Upper lobe of right lung (tissue), 1 donor: ENCODE measurements at places on chromosomes 4 and X. TPM values are rescaled to one million over a fixed set of nuclear protein-coding genes. Genes with fewer than 3 reads are reported as not detected.

DNA sequence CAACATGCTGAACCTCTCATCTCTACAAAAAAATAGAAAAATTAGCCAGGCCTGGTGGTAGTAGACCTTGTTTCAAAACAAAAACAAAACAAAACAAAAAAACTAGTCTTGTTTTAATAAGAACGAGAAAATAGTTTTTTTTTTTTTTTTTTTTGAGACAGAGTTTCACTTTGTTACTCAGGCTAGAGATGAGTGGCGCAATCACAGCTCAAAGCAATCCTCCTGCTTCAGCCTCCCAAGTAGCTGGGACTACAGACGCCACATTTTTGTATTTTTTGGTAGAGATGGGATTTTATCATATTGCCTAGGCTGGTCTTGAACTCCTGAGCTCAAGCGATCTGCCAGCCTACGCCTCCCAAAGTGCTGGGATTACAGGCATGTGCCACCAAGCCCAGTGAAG, 47.7 kb upstream of the UGDH start:
- DNase-seq, result no peak

DNA sequence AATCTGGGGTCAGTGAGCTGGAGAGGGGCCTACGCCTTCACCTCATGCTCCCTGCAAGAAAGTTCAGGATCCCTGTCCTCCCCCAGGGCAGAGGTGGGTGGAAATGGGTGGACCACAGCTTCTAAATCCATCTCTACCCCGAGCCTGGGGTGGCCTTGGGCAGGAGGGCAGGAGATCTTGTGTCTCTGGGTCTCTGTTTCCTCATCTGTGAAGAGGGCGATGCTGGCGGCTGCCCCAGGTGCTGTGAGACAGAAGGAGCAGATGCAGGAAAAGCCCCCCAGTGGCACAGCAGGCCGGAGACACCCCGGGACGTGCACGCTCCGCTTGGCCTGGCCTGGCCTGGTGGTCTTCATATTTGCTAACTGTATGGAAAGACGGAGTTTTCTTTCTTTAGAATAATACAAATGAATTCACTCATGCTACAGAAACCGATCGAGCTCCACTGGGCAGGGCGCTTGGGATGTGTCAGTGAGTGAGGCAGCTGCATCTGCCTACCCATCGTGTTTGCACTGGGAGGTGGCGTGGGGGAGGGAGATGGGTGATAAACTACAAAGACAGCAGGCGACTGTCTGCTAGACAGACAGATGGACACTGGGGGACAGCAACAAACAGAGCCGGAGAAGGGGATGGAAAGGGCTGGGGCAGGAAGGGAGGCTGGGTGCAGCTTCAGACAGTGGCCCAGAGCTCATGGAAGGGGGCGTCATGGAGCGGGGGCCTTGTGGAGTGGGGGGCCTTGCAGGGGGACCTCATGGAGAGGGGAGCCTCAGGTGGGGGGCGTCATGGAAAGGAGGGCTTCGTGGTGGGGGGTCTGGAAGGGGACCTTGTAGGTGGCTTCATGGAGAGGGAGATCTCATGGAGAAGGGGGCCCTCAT, 136.2 kb downstream of the CPZ start:
- DNase-seq, result peak; percentile 47

DNA sequence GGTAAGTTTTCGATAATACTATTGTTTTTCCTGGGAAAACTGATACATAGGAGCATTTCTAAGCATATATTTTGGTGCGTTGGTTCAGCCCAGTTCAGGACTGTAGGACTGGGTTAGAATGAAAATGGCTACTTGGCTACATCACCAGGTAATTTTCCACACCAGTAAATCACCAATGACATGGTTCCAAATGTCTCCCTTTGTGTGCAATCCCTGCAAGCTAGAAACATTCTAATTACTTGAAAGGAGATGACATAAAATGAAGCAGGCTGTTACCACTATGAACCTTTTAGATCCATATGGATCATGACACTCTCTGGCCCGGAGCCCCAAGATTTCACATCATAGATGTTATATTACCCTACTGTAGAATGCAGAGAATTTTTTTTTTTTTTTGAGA, 577.4 kb upstream of the FTHL17 start:
- no peak for DNase-seq

DNA sequence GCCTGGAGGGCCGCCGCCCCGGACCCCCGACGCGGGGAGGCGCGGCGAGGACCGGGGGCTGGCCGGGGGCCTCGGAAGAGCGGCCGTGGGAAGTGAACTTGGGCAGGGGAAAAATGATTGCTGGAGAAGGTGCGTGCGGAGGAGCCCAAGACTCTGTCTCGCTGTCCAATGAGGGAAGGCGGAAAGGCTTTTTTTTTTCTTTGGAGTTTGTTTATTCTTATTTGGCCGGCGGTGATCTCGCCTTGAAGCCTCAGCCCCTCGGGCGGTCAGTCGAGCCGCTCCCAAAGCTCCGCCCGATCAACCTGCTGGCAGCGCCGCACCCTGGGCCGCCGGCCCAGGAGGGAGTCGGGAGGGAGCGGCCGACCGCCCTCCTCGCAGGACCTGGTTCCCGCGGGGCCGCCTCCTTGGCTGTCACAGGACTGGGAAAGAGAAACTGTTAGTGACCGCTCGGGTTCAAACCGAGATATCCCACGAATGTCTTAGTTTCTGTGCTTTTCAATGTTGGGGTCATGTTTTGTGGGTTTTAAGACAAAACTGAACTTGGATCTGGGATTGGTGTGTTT, 2.5 kb downstream of the CPEB2 start:
- peak; percentile 94 for DNase-seq

GRCh38 chr4:16692961-16693506, 205.4 kb downstream of the LDB2 start:
- no peak for DNase-seq

DNA sequence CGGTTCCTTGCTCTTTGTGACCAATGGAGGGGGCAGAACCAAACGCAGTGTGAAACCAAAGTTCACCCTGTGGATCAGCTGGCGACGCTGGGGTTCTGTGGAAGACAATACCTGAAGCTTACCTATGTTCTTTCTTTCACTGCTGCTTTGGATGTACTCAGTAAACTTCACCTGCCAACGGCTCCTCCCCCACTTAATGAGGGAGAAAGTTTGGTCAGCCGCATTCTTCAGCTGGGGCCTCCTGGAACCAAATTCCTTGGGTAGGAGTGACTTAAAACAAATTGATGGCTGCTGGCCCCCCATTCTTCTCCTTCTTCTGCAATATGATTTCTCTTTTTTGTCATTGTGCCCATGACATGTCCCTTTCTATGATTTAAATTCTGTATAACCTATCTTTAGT, 282.4 kb downstream of the ANK2 start:
- DNase-seq, result no peak

The GYPE gene
- total RNA-seq, result 3.2 TPM

- DNase-seq, result no peak
These were observed 13.0 kb downstream of the RAB9B start for GRCh38 chrX:103818842-103819619.

The MAGEB3 gene
- not detected for total RNA-seq

The CACNA1F gene
- 1.4 TPM for total RNA-seq

- no peak for DNase-seq
These were observed 23.5 kb downstream of the SPRY1 start for GRCh38 chr4:123419885-123420755.

The ESX1 gene
- total RNA-seq, result not detected

DNA sequence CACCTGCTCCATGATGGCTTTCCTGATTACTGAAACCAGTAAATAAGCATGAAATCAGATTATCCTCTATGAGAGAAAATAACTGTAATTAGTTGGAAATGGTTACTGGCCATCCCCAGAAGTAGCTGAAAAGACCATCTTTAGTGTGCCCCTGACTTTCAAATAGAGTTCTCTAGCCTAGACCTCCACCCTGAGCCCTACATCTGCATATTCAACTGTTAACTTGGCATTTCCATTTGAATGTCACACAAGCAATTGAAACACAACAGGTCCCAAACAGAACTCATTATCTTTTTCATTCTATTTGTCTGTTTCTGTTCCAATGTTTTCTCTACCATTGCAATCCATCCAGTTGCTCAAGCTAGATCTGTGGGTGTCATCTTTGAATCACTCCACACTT, 952.3 kb downstream of the RPA4 start:
- no peak for DNase-seq

GRCh38 chr4:83075311-83076095, 39.0 kb downstream of the PLAC8 start:
- no peak for DNase-seq

The AREG gene
- total RNA-seq, result 14.6 TPM

DNA sequence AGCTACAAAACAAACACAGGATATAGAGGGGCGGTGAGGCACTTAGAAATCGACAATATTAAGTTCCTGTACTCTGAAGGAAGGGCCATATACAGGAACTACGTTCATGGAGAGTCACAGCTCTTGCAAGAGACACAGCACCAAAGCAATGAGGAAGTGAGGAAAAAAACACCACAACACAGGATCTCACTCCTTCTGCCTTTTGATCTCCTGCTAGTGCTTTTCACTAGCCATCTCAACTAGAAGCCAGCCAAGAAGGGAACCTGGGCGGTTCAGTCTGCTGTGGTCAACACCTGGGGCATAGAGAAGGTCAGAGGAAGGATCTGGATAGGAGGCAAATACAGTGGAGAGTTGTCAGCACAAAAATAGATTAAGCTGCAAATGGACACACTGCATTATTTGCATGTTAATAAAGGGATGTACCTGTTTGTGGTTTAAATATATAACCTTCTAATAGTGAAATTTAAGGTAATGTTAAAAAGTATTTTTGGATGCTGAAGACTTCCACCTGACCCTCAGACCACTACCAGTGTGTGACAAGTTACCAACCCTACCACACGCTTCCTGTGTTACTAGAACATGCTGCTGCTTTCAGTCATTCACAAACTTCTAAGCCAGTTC, 104.6 kb downstream of the DTHD1 start:
- no peak for DNase-seq

GRCh38 chrX:79156818-79157217, 12.3 kb downstream of the GPR174 start:
- no peak for DNase-seq

The MAGED4B gene
- total RNA-seq, result 6.1 TPM

GRCh38 chr4:3441501-3442459, at the start of gene HGFAC:
Gene HGFAC, plus strand, starts transcription at chr4:3441968. Its CDS starts 34 bp downstream, at chr4:3442002.
- DNase-seq, result no peak

The ARX gene
- not detected for total RNA-seq

DNA sequence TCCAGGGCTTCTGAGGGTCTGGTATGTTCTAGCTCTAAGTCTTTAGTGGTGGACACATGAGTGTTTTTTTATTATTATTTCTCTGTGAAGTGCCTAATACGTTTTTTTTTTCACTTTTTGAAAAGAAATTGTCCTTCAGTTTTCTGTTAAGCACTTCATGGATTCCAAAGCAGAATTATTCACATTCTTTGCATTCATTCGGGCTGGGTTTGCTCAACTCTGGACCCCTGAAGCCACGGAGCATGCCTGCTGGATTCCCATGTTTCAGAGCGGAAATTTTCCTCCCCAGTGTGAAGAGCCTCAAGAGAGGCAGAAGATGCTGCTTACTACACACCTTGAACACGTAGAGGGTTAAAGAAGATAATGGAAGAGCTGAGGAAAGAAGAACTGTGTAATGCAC, 107.5 kb downstream of the EGF start:
- DNase-seq, result no peak

DNA sequence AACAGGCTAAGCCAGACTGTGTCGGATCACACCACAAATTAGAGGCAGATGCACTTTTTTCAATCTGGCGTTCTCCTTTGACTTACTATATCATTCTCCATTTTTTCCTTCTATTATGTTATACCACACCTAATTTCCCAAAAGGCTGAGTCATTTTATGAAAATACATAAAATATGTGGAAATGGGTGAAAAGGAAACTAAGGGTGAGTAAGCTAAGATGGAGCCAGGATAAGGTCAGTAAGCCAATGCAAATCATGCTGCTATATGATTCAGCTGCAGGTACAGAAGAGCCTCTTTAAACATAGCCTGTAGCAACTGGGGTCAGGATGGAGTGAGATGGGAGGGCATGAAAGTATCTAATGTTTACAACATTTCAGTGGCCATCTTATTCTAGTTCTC, 94.0 kb upstream of the TEX13A start:
- DNase-seq, result no peak

The FTHL17 gene
- total RNA-seq, result not detected

DNA sequence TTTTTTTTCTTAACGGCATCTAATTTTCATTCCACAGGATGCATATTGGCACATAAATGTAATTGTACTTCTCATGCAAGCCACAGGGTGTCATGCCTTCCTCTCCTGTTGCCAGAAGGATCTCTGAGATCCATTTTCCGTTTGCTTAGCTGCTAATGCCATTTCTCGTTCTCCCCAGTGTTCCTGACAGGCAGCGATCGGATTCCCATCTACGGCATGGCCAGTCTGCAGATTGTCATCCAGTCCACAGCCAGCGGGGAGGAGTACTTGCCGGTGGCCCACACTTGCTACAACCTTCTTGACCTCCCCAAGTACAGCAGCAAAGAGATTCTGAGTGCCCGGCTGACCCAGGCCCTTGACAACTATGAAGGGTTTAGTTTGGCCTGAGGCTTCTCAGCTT, 8.9 kb upstream of the NAP1L5 start:
- no peak for DNase-seq

The PRMT9 gene
- total RNA-seq, result 11.5 TPM

DNA sequence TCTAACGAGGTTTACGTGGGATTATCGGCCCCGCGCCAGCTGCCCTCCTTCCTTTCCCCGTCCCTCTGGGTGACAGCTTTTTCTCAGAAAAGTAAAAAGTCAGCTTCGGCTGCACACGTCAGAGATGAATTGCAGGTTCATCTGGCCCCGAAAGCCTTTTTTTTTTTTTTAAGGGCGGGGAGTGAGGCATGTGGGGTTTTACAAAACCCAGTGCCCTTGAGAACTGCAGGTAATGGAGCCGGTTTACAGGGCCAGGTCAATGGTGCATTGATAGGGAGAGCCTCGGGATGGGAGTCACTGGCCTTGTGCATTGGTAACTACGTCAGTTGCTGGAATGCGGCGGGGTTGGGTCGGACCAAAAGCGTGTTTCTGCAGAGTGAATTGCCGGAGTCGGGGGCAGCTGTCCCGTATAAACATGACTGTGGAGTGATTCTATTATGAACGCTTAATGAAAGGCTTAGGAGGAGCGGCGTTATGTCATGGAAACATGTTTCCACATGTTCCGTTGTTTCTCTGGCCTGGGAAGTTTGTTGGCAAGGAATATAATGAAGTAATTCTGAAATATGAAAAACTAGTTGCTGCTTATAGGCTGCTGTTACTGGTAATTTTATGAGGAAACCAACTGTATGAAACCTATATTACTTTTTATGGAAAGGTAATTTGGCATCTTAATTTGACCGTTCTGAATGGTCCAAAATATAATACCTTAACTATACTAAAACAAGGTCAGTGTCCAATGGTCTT, 1.1 kb downstream of the HSPA4L start:
- peak; percentile 71 for DNase-seq

GRCh38 chr4:137693641-137694040, 161.3 kb upstream of the PCDH18 start:
- DNase-seq, result no peak

DNA sequence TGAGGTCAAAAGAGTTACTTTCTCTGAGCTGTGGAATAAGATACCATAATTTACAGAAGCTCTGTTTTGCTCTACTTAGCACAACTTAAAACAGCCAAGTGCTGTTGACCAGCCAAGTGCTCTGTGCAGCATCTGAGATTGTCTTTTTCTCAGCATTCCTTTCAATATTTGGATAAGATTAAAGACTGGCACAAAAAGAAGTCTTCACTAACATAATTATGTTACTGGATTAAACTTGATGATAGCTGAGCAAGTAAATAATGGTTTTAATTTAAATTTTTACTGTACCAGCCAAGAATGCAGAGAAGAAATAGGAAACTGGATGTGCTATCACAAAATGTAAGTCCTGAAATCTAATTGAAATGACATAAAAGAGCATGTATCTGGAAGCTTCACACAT, 60.4 kb downstream of the NPY2R start:
- no peak for DNase-seq

- no peak for DNase-seq
These were observed 64.5 kb downstream of the DCHS2 start for GRCh38 chr4:154427149-154427548.

GRCh38 chr4:151807220-151807619, 46.4 kb upstream of the GATB start:
- DNase-seq, result no peak
